ENCODE measurements at places on chromosomes 13 and 19.

- DNase-seq, result no peak
Measured at GRCh38 chr13:89163096-89163495, 1491.9 kb downstream of the SLITRK5 start.

DNA sequence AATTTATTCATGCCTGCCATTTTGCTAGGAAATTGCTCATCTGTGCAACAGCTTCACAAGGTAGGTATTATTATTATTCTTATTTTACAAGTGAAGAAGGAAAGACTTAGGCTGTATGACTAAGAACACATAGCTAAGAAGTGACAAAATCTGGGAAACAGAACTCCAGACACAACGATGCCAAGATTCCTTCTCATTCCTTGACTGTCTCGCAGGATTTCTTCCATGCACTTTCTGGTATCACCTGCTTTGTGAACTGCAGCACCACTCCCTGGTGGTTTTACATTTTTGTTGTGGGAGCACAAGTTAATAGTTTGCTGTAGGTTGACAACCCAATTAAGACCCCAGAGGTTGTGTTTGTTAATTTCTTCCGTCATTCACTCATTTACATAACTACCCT is 188.5 kb downstream of the LACC1 start:
- no peak for DNase-seq

GRCh38 chr19:55251341-55252081 is 7.3 kb downstream of the PPP6R1 start:
- no peak for DNase-seq

DNA sequence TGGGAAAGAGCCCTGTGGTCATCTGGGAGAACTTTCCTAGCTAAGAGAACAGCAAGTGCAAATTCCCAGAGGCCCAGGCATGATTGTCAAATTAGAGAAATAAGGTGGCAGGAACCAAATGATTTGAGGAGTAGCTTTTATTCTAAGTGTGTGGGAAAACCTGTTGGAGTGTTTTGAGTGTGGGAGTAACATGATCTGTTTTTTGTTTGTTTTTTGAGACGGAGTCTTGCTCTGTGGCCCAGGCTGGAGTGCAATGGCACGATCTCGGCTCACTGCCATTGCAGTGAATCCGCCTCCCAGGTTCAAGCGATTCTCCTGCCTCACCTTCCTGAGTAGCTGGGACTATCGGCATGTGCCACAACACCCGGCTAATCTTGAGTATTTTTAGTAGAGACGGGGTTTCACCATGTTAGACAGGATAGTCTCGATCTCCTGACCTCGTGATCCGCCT is 2.4 kb downstream of the SAE1 start:
- DNase-seq, result no peak

- DNase-seq, result no peak
Measured at GRCh38 chr13:75347925-75348324, 134.0 kb downstream of the TBC1D4 start.

DNA sequence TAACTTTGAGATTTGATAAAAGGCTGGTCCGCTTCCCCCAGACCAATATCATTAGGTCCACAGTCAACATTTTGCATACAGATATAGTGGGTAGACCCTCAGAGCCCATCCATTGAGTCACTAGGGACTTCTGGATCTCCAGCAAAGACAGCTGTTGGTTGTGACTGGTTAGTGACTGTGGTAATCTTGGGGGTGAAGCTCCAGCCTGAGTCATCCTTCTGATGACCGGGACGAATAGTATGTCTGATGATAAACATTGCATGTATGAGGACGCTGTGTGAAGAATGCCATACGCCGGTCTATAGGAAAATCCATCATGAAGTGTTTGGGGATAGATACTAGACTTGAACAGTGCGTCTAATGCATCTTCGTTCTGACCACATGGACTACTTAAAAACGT is 307.0 kb downstream of the UQCRFS1 start:
- DNase-seq, result no peak
